ENCODE measurements at places on chromosomes 16 and 17.

DNA sequence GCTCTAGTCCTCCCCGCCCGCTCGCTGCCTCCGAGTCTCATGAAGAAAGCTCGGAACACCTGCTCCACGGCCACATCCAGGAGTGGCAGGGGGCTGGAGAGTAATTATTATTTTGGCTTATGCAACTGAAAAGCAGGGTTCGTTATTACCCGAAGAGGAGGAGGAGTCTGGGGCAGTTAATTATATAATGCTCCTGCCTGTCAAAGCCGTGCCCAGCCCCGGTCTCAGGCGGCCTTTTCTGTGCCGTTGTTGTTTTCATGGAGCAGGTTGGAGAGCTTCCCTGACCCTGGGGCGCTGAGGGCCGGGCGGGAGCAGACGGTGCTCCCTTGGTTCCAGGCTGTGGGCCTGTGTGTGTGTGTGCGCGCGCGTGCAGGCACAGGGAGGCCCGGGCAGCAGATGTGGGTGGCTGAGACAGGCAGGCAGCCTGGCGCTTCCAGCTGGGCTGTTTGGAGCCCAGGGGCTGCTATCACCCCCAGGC is 2.4 kb downstream of the JPH3 start:
- no peak for DNase-seq

- DNase-seq = no peak
Measured at GRCh38 chr16:1193825-1194581, 31.1 kb downstream of the TPSG1 start.

DNA sequence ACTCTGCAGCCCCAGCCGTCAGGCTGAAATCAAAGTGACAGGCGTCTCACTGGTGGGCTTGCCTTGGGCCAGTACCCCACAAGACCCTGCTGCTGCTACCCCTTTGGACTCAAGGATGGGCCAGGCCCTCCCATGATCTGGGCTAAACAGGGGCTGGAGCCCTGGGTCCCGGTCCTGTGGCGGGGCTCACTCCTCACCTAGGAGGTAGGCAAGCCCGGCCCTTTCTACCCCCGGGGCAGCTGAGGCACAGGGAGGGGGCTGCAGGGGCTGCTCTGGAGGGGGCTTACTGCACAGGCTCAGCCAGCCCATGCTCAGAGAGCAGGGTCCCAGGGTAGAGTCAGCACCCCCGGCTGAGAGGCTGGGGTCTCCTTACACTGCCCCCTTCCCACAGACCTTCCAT is 23.6 kb downstream of the KATNB1 start:
- DNase-seq = no peak

- DNase-seq = no peak
Measured at GRCh38 chr16:1458977-1459341, 14.6 kb upstream of the CCDC154 start.

DNA sequence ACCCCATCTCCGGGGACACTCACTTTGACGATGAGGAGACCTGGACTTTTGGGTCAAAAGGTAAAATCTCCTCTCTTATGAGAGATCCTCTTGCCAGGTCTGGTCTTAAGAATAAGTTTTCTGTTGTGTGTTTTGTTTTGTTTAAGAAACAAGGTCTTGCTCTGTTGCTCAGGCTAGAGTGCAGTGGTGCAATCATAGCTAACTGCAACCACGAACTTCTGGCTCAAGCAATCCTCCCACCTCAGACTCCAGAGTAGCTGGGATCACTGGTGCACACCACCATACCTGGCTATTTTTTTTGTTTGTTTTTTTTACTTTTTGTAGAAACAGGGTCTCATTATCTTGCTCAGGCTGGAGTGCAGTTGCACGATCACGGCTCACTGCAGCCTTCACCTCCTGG is 4.1 kb downstream of the MMP25 start:
- DNase-seq = peak; percentile 63

- DNase-seq = peak; percentile 78
Measured at GRCh38 chr17:7213895-7214299, 5.7 kb downstream of the DLG4 start.

DNA sequence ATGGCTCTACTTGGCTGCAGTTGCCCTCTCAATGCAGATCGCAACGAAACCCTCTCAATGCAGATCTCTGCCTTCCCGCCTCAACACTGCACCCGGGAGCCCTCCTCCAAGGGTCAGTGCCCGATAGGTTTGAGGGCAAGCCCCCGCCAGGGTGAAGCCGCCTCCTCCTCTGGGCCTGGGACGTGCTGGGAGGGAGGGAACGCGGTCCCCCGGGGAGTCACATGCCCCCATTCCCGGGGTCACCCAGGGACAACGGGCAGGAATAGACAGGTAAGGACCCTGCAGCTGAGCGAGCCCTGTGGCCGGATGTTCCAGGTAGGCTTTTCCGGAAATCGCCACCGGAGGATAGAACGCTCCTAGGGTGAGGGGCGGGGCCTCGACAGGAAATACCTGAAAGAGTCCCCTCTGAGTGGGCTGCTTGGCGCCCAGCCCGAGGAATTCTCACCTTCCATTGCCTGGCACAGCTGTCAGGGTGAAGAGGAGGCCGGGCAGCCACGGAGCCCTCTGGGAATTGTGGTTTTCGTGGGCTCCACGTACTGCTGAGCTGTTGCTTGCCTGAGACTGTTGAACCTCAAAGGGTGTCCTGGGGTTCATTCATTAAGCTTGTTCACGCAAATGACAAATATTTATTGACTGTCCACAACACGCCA is 12.8 kb downstream of the ZNF174 start:
- peak; percentile 49 for DNase-seq

DNA sequence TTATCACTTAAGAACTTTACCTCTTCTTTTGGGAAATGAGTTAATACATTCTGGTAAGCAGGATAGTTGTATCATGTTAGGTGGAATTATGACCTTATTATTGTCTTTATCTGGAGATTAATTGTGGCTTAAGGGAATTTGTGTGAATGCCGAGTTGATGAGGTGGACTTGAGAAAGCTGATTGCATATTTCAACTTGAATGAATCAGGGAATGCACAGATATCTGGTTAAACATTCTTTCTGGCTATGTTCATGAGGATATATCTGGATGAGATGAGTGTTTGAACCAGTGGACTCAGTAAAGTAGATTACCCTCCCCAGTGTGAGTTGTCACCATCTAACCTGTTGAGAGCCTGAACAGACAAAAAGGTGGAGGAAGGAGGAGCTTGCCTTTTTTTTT is 326.1 kb upstream of the GOT2 start:
- DNase-seq = no peak

- peak; percentile 96 for DNase-seq
Measured at GRCh38 chr16:16073891-16074881, 124.8 kb downstream of the ABCC1 start.

DNA sequence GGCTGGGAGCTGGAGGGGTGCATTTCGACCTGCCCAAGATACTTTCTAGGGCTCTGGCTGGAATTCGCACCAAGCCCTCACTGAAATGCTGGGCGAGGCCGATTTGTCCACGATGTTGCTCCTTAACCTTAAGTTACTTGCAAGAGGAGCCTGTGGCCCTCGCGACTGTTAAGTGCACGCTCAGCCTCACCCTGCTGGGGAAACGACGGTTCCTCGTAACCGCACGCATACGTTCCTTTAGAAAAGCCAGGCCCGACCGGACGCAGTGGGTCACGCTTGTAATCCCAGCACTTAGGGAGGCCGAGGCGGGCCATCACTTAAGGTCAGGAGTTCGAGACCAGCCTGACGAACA is 607 bp upstream of the NCOR1 start:
- peak; percentile 96 for DNase-seq

DNA sequence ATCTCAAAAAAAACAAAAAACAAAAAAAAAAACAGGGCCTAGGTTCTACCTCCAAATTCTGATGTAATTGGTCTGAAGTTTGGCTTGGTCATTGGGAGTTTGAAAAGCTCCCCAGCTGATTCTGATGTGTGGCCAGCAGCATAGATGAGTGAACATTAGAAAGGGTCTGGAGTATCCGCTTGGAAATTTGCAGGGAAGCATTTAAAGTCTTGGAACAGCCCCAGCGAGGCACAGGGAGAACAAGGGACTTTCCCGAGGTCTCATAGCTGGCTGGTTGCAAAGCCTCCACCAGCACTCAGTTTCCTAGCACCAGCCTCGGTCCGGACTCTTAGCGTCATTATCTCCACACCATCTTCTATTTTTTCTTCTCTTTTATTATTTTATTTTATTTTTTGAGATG is 70.8 kb downstream of the RAB11FIP4 start:
- DNase-seq = no peak

DNA sequence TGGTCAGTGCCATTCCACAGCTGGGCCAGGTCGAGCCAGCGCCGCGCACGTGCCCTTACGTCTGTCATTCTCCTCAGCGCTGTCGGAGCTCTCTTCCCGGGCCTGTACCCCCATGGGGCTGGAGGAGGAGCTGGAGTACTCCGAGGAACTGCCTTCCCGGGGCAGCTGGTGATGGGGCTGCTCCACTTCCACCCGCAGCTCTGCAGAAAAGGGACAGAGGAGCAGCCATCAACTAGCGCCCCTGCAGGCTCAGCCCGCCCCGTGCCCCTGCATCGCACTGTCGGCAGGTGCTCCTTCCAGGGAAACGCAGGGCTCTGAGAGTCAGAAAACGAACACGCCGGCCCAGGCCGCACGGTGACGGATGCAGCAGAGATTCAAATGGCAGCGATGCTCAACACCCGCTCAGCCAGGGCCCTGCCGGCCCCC is 20.9 kb downstream of the MAP1LC3B start:
- no peak for DNase-seq

- no peak for DNase-seq
Measured at GRCh38 chr16:78277321-78278055, 178.0 kb downstream of the WWOX start.

GRCh38 chr17:31114956-31115555 is 20.3 kb downstream of the NF1 start:
- peak; percentile 54 for DNase-seq

- DNase-seq = peak; percentile 45
Measured at GRCh38 chr17:77734371-77735080, 224.0 kb upstream of the TNRC6C start.

- no peak for DNase-seq
Measured at GRCh38 chr17:28524476-28525424, 18.6 kb downstream of the FOXN1 start.

GRCh38 chr17:37168731-37169353 is 206.9 kb upstream of the C17orf78 start:
- peak; percentile 6 for DNase-seq

DNA sequence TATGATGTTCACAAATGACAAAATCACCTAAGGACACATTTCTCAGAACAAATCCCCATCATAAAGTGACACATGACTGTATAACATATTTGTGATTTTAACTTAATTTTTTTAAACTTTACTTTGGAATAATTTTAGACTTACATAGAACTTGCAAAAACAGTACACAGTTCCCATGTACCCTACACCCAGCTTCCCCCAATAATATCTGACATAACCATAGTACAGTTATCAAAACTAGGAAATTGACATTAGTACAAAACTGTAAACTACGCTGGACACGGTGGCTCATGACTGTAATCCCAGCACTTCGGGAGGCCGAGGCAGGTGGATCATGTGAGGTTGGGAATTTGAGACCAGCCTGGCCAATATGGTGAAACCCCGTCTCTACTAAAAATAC is 24.8 kb downstream of the CDC27 start:
- no peak for DNase-seq

- no peak for DNase-seq
Measured at GRCh38 chr16:4795181-4795827, at the start of gene SMIM22. SMIM22 (plus strand) TSS chr16:4795369; CDS start chr16:4795735, 366 bp downstream.

DNA sequence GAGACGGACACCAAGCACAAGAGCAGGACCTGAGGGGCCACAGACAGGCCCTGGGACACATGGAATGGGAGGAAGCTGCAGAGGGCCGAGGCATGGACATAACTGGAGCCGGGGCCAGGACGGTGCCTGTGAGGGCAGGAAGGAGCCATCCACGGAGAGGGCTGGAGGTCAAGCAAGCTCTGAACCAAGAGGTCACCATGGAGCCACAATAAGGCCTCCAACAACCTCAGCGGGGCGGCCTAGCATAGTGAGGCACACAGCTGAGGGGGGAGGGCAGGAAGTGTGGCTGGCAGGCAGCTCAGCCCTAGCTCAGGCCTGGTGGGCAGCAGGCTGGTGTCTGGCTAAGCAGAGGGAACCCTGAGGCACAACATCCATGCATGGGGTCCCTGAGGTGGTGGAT is 4.4 kb downstream of the MCRIP1 start:
- DNase-seq = no peak

DNA sequence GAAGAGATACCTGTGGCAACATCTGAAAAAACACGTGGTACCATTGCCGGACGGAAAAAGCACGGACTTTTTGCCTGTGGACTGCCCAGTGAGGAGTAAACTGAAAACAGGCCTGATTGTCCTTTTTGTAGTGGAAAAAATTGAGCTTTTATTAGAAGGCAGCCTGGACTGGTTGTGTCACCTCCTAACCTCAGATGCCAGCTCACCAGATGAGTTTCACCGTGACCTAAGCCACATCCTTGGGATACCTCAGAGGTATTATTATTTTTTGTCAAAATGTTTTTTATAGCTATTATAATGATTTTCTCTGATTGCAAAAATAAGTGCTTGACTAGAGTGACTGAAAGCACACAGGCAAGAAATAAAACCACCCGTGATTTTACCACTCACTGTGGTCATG is 34.9 kb downstream of the RNF213 start:
- DNase-seq = no peak

DNA sequence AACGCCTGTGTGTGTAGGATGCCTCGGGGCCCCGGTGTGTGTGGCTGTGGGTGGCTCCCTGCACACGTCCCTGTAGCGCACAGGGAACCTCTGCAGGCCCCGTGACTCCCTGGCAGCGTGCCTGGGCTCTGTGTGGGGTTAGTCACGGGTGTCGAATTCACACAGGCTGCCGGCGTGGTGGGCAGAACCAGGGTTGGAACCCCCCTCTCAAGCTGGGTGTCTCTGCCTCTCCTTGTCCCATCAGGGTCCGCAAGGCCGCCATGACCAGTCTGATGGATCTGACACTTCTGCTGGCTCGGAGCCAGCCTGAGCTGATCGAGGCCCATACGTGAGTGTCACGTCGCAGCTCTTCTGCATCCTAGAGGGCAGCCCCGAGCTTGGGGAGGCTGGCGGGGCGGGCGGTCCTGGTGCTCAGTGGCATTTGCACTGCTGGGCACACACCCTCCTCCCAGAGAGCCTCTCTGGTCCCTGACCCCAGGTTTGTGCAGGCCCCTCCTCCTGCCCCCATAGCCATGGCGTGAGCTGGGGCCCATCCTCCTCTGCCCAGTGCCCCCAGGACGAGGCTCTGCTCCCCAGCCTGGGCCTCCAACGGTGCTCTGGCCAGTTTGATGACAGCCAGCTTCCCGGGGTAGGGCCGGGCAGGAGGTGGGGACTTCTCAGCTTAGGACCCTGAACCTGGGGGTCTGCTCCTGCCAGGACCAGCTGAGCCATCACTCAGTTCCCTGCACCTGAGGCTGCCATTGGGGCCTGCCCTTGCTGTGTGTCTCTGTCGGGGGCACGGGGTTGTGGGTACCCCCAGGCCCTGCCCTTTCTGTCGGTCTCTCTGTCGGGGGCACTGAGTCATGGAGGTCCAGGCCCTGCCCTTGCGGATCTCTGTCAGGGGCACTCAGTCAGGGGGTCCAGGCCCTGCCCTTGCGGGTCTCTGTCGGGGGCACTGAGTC is 88.1 kb upstream of the ZNF750 start:
- DNase-seq = no peak
